ENCODE measurements at places on chromosomes 3 and 15.

GRCh38 chr3:193207290-193208273 is 33.4 kb upstream of the PLAAT1 start:
- no peak for DNase-seq

DNA sequence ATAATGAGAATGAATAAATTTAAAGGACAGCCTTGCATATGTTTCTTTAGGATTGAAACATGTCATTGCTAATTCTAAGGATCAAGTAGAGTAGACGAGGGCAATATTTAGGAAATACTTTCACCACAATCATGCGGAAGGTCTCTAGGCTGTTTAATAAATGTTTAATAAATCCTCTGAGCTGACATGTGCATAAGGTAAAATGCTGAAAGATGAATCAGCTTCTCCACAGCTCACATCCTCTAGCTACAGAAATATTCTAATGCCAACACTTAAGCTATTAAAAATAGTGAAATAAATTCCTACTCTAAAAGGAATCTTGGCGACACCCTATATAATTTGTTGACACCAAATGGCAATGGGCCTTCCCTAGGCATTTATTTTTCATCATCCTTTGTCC is 407.3 kb downstream of the TBL1XR1 start:
- DNase-seq: no peak

DNA sequence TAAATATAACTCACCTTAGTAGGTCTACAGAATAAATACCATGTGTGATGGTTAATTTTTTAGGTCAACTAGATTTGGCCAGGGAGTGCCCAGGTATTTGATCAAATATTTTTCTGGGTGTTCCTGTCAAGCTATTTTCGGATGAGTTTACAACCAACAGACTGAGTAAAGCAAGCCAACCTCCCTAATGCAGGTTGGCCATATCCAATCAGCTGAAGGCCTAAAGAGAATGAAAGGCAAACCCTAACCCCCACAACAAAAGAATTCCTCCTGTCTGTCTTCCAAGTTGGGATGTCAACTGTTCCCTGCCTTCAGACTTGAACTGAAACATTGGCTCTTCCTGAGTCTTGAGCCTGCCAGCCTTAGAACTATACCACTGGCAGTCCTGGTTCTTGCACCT is 28.6 kb downstream of the TASOR start:
- no peak for DNase-seq

- DNase-seq: no peak
These were observed 26.1 kb downstream of the RAB6B start for GRCh38 chr3:133869586-133869985.

DNA sequence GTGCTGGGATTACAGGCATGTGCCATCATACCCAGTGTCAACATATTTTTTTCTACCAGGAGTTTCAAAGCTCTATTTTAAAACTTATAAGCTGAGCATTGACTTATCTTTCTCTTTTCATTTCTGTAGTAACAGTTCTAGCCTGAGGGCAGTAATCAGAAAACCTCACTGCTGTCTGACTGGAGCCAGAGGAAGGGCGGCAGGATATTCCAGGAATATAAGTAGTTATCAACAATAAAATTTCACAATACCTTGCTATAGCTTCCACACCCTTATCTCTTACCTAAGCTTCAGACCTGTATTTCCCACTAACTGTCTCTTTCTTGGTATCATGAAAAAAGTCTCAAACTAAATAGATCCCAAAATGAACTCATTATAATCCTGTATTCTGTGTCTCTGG is 5.1 kb upstream of the NEDD4 start:
- no peak for DNase-seq

DNA sequence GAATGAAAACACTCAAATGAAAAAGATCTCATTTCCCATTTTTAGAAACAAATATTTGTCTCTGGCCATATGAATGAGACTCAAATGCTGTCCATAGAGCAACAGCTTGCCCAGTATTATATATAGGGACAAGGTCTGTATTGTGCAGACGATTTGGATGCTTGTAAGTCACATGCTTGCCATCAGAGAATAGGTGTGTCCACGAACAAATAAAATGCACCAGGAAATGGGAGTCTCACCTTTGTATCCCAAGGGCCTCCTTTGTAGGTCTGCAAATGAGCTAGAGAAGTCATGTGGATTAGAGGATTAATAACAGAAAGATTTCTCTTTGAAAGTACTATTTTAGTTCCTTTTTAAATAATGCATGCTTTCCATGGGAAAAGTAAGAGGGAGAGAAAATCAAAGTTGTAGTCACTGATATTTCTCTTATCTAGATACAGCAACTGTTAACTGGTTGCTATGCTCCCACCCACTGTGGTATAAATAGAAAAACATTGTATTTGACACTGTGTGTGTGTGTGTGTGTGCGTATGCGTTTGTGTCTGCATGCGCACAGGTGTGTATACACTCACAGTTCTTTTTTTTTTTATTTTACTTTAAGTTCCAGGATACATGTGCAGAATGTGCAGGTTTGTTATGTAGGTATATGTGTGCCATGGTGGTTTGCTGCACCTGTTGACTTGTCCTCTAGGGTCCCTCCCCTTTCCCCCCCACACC is 383.4 kb upstream of the ARRDC4 start:
- DNase-seq: no peak
